GM12864 (cell line): ENCODE measurements at places on chromosomes 7 and 10.

GRCh38 chr10:79055100-79055782 is 13.5 kb upstream of the ZMIZ1 start:
- DNase-seq = no peak

DNA sequence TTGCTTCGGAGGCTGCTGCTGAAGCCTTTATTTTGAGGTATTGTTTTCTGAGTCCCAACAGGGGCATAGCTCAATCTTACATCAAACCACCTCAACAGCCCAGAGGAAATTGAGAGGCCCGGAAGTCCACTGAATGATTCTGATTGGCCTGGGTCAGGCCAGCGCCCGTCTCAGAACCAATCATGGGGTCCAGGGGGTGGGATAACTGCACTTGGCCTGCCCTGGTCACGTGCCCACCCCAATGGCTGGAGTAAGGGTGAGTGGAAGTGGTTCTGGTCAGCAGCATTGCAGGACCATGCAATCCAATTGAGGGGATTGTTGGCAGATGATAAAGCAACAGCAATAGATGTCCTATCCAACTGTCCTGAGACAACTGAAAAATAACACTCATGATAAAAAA is 190.6 kb downstream of the HERPUD2 start:
- DNase-seq = no peak

DNA sequence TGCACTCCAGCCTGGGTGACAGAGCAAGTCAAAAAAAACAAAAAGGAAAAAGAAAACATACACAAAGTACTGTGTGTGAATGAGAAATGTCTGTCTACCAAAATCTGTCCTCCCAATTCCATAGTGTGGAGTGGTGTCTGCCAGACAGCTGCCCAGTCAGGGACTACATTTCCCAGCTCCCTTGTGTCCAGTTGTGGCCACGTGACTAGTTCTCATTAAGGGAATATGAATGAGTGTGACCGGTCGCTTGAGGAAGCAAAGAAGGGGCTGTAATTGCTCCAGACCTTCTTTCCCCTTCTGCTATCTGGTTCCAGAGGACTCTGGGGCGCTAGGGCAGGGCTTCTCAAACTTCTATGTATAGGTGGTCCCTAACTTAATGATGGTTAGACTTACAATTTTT is 204.1 kb downstream of the PHTF2 start:
- no peak for DNase-seq

DNA sequence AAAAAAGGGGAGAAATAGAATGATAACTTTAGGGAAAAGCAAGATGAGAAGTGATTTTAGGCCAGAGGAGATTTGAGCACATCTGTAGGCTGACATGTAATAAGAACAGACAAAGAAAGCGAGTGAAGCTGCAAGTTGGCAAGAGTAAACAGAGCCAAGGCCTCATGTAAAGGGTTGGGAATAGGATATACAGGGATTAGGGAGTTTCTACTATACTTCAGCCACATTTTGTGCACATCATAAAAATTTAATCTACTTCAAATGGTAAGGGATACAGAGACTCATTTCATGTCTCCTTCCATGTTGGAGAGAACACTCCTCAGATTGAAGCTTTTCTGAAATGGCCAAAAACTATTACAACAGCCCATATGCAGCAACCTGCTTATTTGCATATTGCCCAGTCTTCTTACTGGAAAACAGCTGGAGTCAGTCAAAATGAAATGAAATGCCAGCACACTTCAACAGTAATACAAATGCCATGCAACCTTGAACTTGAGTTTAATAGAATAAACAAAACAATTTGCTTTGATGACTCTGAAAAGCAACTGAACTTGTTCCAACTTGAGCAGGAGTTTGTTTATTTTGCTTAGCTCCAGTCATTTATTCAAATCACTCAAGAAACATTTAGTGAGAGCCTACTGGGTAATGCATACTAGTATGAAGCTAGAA is 49.9 kb downstream of the NRCAM start:
- DNase-seq = no peak

DNA sequence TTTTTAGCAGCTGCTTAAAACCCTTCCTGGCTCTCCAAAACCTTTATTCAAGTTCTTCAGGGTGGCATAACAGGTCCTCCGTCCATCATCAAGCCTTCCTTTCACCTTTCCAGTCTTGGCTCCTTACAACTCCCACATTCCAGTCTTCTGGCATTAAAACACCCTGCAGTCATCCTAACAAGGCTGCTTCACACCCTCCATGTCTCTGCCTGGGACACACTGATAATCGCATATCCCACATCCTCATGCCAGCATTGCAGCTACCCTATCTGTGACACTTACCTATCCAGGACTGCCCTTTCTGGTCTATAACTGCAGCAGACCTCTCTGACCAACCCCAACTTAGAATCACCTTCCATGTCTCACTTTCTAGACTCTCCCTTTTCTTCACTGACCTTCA is 2.6 kb upstream of the TLL2 start:
- DNase-seq = no peak
